ENCODE measurements at places on chromosomes 1 and 21. TPM values are rescaled to one million over a fixed set of nuclear protein-coding genes. Genes with fewer than 3 reads are reported as not detected.

The CASZ1 gene
- total RNA-seq = 3.6 TPM

The OPRD1 gene
- total RNA-seq = not detected

The PLEKHN1 gene
- 1.3 TPM for total RNA-seq

The FCER1G gene
- total RNA-seq = not detected

The SLAMF8 gene
- not detected for total RNA-seq

The RXFP4 gene
- not detected for total RNA-seq

The HES3 gene
- total RNA-seq = not detected

The ATP6V1G3 gene
- not detected for total RNA-seq

The MYOM3 gene
- 0.05 TPM for total RNA-seq

The MMEL1 gene
- total RNA-seq = 0.25 TPM

The GNG4 gene
- not detected for total RNA-seq

The GBP3 gene
- total RNA-seq = 39.9 TPM

The IFNGR2 gene
- 46.1 TPM for total RNA-seq

The CATSPERE gene
- 0.05 TPM for total RNA-seq

The PATJ gene
- 9.8 TPM for total RNA-seq

The IL19 gene
- total RNA-seq = not detected

The ACP6 gene
- 8.3 TPM for total RNA-seq

The SPRR5 gene
- total RNA-seq = not detected

The CD1E gene
- not detected for total RNA-seq

The ADAR gene
- total RNA-seq = 102 TPM

The SMPDL3B gene
- 0.10 TPM for total RNA-seq

The PSMG1 gene
- total RNA-seq = 75.2 TPM

The KRTAP21-2 gene
- total RNA-seq = not detected

The KDF1 gene
- not detected for total RNA-seq

The RIIAD1 gene
- not detected for total RNA-seq

The BRINP3 gene
- not detected for total RNA-seq

Measured in mammary microvascular endothelial cell (primary cell).